Activated CD4-positive, alpha-beta T cell treated with anti-CD3 and anti-CD28 coated beads, Interleukin-10, Interleukin-2, amounts not matched to agents 100 ng/mL and 50 ng/mL, durations not matched to agents 16 hours and 8 hours (primary cell): ENCODE measurements at places on chromosomes 16 and 17.
A peak's percentile ranks its signal among the peaks of the same experiment; 100 is the strongest.

- peak; percentile 79 for DNase-seq
Observed at GRCh38 chr16:15434425-15435215, at the start of gene BMERB1. BMERB1 (plus strand) TSS chr16:15434588; CDS start chr16:15434654, 66 bp downstream.

GRCh38 chr17:70119983-70120382 lies 45.0 kb downstream of the KCNJ16 start:
- DNase-seq = no peak

DNA sequence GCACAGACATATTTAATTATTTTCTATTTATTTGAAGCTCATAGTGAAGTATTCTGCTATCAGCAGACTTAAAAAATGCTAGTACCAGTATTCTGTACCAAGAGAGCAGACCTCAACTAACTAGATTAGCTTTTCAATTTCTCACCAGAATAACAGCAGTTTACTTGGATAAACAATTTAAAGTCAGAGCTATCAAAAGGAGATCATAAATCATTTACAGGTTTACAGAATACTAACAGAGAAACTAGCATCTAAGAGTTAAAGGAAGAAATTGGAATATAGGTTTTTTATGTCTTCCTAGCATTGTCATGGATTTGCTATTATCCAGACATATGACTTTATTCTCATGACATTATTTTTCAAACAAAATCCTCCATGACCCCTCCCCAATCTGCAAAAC lies 3.4 kb downstream of the SPOP start:
- DNase-seq = no peak

DNA sequence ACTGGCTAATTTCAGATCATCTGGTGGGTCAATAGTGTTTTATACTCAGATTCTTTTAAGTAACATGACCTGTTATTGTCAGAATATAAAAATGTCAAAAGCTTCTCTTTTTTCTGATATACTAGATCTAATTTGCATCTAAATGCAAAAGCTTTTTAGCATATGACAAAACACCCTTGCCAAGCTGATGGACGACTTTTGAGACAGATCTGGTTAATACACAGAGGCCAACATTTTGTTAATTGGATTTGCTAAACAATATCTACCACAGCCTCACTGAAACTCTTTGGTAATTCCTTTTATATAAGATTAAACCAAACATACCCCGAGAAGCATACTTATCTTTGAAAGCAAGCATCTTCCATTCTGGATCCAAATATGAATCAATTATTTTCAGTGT lies 10.3 kb upstream of the NOL11 start:
- DNase-seq = no peak

DNA sequence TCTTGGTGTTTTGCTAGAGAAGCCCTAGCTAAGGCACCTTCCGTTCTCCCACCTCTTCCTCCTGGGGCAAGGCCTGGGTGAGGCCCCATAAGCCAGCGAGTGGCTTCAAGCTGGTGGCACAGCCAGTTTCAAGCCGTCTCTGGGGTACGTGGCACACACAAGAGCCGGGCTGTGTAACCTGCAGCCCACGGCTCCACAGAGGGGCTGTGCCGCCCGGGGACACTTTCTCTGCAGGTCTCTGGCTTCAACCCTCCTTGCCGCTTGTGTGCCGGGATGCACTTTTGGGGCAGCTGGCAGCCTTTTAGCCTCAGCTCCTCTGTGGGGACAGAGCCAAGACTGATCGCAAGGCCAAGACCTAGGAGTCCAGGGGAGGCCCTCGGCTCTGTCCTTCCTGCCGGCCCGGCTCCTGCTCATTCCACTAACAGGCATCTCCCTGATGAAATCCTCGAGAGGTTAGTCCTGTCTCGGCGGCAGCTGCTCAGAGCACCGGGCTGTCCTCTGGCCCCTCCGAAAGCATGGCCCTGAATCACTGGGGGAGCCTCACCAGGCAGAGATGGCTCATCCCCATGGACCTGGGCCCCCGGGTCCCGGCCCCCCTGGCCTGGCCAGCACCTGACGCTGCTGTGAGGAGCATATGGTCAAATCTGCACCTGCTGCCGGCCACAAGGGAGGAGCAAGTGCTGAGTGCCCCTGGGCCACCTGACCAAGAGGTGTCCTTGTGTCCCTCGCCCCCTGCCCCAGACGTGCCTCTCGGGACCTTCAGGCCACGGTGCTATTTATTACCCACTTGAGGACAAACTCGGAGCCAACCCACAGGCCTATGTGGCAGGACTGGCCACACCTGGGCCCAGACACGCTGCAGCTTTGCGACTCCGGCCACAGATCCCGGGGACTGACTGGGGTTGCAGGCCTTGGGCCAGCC lies 98.5 kb downstream of the METRNL start:
- DNase-seq = no peak

DNA sequence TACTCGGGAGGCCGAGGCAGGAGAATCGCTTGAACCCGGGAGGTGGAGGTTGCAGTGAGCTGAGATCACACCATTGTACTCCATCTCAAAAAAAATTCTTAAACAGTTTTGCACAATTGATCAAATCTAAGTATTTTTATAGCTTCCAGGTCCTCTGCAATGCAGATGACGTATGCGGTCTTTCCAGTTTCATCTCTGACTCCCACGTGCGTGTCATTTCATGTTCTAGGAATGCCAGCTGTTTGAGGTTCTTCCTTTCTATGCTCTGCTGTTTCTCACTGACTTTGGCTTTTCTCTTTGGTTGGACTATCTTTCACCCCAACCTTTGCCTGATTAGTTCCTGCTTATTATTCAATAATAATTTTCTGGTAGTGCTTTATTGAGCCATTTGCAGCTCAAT lies 16.2 kb downstream of the CHP2 start:
- no peak for DNase-seq
